ENCODE measurements at places on chromosomes 6 and 20.

DNA sequence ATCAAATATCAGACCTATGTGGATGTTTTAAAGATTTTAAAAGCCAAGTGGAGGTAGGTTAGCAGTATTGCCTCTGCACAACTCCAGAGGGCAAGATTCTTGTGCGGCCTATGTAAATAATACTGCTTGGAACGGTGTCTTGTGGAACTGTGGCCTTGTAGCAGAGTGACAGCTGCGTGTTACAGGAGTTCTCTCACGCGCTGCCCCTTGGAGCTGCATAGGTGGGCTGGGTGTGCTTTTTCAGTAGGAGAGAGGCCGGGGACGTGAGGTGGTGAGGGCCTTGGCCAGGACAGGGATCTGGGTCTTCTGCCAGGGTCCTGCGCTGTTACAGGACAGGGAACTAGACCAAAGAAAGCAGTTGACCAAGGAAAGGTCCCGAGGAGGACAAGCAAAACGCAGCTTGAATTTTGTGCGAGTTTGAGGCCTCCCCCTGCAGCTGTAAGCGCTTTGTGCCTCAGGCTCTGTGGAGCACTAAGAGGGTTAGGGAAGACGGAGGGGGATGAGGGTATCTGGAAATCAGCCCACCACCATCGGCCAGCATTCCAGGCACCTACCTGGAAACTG, 1.5 kb downstream of the TMEM181 start:
- peak; percentile 36 for DNase-seq

- no peak for DNase-seq
Observed at GRCh38 chr6:157258878-157259277, 64.4 kb downstream of the TMEM242 start.

DNA sequence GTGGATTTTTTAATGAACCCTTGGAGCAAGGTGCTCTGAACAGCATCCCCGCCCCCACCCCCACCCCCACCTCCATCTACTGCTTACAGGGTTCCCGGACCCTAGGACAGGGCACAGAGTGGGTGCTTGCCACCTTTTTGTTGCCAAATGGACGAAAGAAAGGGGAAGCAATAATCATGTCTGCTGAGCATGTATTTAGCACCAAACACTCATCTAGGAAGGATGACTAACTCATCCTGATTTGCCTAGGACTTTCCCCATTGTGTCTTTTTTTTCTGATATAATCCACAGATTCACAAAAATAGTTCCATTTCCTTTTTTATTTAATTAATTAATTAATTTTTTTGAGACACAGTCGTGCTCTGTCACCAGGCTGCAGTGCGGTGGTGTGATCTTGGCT, 1.2 kb upstream of the PLTP start:
- DNase-seq, result no peak

DNA sequence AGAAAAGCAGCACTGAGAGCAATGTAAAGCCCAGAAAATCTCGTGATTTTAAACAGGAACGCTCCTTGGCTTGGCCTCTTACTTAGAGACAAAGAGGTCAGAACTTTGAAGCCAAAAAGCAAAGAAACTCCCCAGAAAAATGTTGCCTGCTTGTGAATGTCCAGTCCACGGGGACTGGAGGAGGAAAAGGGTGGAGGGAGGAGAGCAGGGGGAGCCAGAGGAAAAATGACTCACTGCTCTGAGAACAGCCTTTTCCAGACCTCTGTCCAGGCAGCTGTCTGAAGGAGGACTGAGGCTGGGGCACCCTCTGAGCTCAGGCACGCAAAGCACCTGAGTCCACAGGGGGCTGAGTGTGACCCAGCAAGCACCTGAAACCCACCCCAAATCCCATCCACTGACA, 64.7 kb downstream of the TRAM2 start:
- no peak for DNase-seq

DNA sequence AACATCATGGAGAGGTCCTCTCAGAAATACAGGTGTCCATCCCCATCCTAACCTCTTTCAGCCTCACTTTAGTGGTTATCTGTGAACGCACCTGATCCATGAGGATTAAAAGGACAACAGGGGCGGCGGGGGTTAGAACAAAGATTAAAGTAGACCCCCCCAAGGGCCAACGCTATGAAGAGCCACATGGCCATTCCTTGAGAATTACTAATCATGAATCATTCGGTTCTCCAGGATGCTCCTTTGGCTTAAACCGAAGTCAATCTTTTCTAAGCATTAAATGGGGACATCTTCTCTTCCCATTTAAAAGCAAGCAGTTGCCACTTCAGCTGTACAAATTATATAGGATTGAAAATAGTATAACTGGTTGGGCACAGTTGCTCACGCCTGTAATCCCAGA, 212.4 kb downstream of the GMPR start:
- DNase-seq, result no peak

DNA sequence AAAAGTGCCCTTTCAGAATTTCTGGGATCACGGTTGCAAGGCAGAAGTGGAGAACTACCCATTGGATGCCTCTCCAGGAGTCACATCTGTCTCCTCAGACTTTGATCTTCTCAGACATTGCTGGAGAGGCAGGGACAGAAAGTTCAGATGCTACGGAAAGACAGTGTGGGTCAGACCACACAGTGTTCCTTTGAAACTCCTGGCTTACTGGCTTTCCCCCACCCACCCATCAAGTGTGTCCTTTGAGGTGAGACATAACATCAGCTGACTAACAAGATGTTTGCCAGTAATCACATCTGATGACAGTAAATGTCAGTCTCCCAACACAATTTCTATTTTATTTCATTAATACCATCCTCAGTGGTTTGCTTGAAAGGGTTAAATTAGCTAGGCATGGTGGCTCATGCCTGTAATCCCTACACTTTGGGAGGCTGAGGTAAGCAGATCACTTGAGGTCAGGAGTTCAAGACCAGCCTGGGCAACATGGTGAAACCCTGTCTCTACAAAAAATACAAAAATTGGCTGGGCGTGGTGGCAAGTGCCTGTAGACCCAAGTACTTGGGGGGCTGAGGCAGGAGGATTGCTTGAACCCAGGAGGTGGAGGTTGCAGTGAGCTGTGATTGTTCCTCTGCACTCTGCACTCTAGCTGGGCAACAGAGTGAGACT, 67.2 kb upstream of the SNX9 start:
- DNase-seq, result no peak

- DNase-seq, result no peak
Observed at GRCh38 chr6:146860583-146860982, 261.8 kb downstream of the ADGB start.

- no peak for DNase-seq
Observed at GRCh38 chr6:30618270-30618797, 694 bp downstream of the MRPS18B start.

- DNase-seq, result no peak
Observed at GRCh38 chr20:8658103-8658502, 410.8 kb upstream of the PLCB4 start.

DNA sequence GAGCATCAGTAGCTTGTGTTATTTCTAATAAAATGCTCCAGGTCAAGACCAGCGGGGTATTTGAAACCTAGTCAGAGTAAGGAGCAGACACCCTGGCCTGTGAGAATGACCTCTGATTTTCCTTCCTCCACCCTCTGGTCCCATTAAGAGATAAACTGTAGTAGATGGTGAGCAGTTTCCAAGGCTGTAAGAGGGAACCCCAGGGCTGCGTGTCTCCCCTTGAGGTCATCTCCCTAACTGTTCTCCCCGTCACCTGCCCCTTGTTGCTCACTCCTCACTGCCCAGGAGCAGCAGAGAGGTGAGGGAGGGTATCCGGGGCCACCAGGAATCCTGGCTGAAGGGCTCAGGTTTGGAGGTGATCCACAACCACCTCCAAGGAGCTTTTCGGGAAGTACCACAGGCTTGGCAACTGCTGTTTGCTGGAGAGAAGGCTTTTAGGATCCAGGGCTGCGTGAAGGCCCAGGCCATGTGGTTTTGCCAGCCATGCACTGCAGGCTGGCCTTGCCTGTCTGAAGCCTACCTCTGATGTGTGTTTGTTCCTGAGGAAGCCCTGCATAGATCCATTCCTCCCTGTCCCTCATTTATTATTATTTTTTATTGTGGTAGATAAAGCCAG, 62.5 kb downstream of the RREB1 start:
- DNase-seq, result no peak

All from breast epithelium (tissue), 4 donors.